Substantia nigra (tissue), 51 donors: ENCODE measurements at places on chromosomes 6 and 20.
A peak's percentile ranks its signal among the peaks of the same experiment; 100 is the strongest.

- no peak for DNase-seq
These were observed 1.1 kb downstream of the WFDC5 start for GRCh38 chr20:45113865-45114264.

DNA sequence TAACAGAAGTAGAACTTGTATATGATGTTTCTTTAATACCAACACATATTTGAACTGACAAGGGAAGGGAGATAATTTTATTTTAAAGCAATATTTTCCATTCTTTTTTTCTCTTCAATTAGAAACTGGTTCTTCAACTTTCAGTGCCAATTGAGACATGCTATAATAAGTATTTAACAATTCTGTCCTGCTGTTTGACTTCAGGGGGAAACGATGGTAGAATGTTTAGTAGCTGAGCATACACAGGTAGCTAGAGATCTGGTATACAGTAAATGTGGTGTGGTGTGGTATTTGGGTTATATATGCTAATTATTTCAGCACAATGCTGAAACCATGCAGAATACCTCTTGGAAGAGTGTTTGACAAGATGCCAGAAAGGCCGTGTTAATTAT is 156.9 kb downstream of the ARID1B start:
- no peak for DNase-seq

DNA sequence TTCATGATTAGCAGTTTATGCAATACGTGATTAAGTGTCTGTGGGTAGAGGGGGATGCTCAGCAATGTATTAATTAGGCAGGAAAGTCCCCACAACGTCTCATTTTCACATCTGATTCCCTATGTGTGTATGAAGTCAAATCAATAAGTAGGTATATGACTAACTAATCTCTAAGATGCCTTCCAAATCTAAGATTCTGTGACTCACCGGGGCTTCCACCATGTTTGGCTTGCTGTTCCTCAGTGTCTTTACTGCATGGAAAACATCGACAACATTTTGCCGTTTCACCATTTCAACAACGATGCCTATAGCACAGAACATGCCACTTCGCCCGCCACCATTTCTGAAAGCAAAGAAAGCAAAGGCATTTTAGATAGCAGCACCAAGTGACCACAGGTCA is 72.0 kb upstream of the THEMIS start:
- no peak for DNase-seq

GRCh38 chr20:13777171-13777601 is 7.5 kb downstream of the ESF1 start:
- DNase-seq = no peak

DNA sequence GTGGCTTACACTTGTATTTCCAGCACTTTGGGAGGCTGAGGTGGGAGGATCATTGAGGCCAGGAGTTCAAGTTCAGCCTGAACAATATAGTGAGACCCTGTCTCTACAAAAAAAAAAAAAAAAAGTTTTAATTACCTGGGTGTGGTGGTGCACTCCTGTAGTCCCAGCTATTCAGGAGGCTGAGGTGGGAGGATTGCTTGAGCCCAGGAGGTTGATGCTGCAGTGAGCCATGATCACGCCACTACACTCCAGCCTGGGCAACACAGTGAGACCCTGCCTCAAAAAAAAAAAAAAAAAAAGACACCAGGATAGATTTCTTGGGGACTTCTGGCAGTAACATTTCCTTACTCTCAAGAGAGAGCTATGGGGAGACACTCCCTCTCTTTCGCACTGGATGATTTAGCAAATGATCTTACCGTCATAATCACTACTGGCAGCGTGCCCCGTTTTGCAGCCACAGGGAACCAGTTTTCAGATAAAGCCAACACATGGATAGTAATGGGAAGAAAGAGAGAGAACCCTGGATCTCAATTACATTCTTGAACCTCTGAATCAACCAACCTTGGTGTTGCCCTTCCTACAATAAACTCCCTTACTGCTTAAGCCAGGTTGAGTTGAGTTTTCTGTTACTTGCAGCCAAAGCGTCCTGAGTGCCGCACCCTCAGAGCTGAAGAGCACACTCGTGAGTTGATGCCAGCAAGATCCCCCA is 18.1 kb upstream of the PTPN1 start:
- no peak for DNase-seq

DNA sequence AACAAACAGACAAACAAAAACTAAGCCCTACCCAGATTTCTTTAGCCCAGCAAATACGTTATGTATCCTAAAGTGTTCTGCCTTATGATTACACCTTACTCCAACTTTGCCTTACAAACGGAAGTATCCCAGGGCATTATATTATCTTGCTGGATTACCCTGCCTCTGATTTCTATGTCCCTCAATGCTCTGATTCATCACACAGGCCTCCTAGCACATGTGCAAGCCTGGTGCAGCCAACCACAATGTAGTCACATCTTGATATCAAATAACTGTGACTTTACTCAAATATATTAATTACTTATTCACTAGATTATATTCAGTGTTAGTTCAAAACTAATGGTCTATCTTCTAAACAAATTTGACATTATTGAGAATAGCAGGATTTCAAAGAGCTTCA is 598.6 kb downstream of the TBC1D32 start:
- no peak for DNase-seq

- DNase-seq = no peak
These were observed 78.0 kb upstream of the TMEM181 start for GRCh38 chr6:158481690-158482473.

DNA sequence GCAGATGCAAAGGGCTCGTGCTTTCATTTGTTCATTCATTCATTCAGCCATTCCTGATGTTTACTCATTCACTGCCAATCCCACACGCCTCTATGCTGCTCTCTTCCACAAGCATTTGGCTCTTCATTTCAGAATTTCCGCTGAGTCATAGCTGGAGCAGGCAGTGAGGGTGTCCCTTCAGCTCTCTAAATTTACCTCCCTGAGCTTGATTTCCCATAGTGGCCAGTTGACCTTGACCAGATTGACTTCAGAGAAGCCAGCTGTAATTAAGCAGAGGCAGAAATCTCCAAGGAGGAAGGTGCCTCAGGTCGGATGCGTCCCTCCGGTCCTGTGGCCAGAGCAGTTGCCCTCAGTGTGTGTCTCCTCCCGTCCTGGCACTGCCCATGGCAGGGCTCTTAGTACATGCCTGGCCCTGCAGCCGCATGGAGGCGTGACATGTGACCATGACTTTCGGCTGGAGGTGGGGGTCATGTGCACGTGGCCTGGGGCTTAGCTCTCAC is 267.2 kb upstream of the ECI2 start:
- DNase-seq = no peak

GRCh38 chr6:33021917-33022316 is 12.5 kb upstream of the HLA-DOA start:
- no peak for DNase-seq

GRCh38 chr6:144931172-144932035 is 646.3 kb downstream of the UTRN start:
- DNase-seq = no peak

- no peak for DNase-seq
These were observed 145.7 kb downstream of the WDR27 start for GRCh38 chr6:169555971-169556617.

GRCh38 chr6:105819745-105820144 is 266.4 kb upstream of the PRDM1 start:
- DNase-seq = no peak

DNA sequence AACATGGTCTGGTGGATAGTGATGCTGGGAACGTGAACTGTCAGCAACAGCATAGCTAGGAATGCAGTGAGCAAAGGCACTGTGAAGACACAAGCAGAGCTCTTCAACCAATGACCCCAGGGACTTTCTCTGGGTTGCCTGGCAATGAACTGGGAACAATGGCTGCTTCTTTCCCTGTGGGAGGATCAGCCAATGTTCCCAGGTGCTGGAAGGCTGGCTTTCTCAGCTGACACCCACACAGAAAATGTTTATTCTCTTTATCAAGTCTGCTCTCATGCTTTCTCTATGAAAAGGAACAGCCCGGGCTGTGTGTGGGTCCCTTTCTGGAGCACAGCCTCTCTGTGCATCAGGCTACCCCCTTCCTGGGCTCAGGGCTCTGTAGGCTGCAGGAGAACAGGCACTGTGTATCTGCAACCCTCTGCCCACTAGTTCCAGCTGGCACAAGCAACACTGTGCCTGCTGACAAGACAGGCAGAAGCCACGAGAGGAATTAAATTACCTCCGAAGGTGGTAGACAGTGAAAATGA is 54.2 kb downstream of the HFE start:
- peak; percentile 74 for DNase-seq

DNA sequence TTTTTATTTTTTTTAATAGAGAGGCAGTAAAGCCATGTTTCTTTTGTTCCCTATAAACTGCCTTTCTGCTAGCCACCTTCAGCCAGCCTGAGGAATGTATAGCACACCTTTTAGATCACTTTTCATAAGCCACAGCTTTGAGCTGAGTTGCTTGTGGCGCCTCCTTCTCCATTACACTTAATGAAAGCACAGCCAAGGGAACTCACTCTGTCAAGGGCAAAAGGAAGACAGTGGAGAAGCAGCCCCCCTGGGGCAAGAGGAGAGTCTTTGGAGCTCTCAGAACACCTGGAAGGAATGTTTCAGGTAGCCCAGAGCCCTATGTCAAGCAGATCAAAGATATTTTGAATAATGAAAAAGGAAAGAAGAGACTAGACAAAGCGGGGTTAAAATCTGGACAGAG is 235.1 kb downstream of the CLIC5 start:
- no peak for DNase-seq

GRCh38 chr6:11067348-11067747 is 23.2 kb upstream of the ELOVL2 start:
- DNase-seq = no peak

DNA sequence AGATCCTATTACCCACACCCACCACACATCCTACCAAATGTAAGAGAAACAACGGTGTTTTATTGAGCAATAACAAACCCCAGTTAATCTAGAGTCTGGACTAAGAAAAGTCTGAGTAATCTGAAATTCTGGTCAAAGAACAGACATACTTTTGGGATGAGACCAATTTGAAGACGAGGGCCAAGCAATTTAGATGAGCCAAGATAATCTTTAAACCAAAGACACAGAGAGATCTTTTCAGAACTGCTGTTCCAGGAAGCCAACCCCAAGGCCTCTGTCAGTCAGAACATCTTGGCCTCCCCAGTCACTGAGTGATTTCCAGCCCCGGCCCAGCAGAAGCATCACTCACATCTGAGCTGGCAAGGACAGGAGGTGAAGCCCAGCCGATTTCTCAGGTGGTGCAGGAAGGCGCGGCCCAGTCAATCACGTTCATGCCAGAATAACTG is 118.5 kb upstream of the SYNDIG1 start:
- DNase-seq = no peak

DNA sequence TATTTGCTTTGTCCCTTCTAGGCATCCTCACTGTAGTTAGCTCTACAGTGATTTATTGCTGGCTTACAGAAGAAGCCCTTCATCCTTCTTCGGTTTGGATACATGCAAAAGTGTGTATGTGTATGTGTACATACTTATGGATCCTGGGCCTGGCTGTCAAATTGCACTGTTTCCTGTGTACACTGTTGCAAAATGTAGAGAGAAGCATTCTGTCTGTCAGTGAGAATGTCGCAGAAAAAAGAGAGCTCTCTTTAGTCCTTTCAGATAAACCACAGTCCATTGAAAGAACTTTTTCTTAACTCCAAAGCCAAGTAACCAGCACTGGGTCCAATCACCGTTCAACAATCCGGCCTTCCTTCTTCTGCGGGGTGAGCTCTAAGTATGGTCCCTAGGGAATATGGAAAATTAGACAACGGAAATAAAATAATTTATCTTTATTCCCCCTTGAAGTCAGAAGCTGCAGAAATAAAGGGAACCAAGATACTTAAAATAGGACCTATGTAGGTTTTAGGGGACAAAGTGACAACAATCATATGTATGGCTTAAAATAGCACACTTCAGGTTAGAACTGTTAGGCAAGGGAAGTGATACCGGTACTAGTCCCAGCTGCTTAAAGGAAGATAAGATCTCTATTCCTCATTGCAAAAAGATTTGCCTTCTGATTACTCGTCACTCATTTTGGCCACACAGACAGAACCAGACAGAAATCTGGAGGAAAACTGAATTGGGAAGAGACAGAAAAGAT is 107.0 kb downstream of the CD83 start:
- no peak for DNase-seq

DNA sequence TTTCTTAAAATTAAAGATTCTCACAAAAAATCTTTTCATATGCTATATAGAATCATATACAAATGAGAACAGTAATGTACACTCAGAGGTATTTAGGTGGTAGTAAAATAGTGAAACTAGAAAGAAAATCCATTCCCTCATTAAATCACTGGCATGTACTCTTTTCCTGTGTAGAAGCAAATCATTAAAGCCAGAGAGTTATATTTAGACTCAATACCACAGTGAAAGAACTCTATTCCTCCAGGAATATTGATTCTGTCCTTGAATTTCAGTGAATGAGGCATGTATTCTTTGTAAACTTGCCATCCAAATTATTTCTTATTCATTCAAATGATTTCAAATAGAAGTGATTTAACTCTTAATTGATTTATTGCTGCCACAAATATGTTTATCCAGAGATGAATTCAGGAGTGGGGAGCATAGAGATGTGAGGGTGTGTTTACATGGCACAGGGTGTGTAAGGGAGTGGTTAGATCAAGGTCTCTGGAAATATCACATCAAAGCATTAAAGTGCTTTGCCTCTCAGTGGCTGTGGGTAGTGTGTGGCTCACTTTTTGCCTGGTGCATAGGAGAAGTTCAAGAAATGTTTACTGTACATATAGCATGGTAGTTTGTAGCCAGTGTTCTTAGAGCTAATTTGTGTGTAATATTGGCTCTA is 141.2 kb downstream of the FAM83B start:
- no peak for DNase-seq

GRCh38 chr6:11196511-11197174 is 35.8 kb downstream of the NEDD9 start:
- no peak for DNase-seq

GRCh38 chr6:106894978-106895702 is 79.4 kb downstream of the CD24 start:
- no peak for DNase-seq
